ENCODE measurements at places on chromosomes 2 and 18.
A peak's percentile ranks its signal among the peaks of the same experiment; 100 is the strongest.

DNA sequence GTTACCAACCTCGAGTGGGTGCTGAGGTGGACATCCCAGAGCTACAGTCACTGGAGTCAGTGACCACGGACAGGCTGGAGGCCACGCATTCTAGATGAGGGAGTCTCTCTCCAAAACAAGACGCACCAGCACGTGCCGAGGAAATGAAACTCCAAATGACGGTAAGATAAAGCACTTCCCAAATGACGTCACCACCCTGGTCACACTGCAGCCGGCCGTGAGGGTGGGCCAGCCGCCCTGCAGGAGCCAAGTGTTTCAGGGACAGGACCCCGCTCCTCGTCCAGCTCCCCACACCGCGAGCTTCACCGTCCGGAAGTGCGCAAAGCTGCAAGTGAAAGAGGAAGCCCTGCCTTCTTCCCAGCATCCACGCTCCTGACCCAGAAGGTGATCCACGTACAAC is 99.4 kb downstream of the ZNF516 start:
- DNase-seq, result no peak

DNA sequence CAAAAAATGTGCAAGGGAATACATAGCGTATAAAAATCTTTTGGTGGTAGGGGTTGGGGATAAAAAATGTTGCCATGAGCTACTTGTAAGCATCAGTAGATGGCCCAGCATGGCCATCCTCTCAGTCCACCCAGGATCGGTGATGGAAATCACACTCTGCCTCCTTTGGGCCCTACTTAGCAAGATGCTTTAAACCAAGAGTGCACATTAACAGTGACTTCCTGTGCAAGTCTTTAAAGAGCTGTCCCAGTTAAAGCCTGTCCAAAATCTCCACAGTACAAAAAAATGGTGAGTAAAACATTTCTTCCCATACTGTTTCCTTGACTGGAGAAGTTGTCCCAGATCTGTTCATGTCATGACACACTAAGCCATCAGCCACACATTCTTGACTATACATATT is 18.0 kb downstream of the ANKRD44 start:
- no peak for DNase-seq

DNA sequence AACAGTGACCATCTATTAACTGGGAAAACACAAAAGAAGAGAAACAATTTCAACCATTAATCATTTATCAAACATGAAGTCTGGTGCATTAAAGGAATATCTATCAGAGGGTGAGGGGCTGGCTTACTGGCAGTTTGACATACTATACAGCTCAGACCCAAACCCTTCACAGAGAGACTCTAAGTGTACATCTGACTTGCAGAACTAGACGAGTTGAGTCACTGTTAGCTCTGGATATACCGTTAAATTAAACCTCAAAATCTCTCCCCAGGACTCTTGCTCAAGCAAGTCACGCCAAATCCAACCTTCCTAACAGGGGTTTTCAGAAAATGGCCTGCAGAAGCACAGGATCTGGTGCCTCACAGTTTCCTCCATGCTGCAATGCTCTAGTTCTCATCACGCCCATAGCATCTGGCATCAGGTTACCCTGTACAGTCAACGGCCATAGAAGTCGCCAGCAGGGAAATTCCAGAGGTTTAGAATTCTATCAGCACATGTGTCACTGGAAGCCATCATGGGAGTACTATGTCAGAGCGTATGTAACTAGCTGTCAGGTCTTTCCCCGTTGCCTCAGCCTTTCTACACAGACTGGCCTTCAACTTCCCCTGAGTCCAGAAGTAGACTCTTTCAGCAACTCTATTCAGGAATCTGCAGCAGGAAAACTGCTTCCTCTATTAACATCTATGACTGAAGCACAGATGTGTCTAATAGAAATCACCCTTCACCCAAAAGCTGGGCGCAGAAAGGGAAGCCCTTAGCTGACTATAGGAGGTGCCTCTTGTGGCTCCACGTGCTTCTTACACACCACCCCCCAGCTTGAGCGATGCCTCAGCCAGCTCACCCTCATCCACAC is 9.3 kb downstream of the TGOLN2 start:
- DNase-seq, result no peak

GRCh38 chr2:113183264-113183663 is 9.5 kb downstream of the PSD4 start:
- DNase-seq, result no peak

DNA sequence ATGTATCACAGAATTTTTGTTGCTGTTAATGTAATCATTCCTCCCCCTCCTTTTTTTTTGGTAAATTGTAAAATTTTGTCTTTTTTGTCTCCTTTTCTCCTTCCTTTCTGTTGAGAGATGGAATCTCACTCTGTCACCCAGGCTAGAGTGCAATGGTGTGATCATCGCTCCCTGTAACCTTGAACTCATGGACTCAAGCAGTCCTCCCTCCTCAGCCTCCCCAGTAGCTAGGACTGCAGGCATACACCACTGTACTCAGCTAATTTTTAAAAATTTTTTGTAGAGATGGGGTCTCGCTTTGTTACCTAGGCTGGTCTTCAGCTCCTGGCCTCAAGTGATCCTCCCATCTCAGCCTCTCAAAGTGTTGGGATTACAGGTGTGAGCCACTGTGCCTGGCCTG is 5.3 kb downstream of the EIF5B start:
- DNase-seq, result no peak

- peak; percentile 33 for DNase-seq
Measured at GRCh38 chr2:168119515-168120141, 127.8 kb downstream of the STK39 start.

- no peak for DNase-seq
Measured at GRCh38 chr2:45288532-45289417, 279.5 kb upstream of the SIX2 start.

GRCh38 chr2:53859206-53860181 is at the start of gene GPR75:
Gene GPR75 (minus strand): TSS chr2:53859967. CDS start chr2:53854756, 5,211 bp downstream.
- DNase-seq, result no peak

- DNase-seq, result no peak
Measured at GRCh38 chr2:239200646-239201530, 199.9 kb downstream of the HDAC4 start.

- no peak for DNase-seq
Measured at GRCh38 chr2:30717081-30717650, 90.1 kb downstream of the CAPN13 start.

DNA sequence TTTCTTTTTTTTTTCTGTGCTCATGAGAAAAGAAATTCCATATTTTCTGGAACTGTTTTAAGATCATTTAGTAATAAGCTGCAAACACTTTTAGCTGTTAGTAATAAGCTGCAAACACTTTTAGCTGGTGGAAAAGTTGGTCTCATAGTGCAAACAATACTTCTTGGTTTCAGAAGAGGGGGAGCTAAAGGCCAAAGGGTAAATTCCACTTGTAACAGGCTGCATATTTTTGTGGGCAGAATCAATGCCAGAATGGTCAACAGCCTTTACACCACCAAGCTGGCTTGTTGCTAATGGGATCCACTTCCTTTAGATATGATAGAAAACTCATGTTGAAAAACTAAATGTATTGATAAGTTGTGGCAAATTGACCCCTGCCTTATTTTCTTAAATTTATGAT is 356.8 kb downstream of the NR4A2 start:
- DNase-seq, result no peak

GRCh38 chr2:108385411-108386071 is 7.8 kb downstream of the SULT1C4 start:
- no peak for DNase-seq
